ENCODE measurements at places on chromosomes 6 and 20. TPM values are rescaled to one million over a fixed set of nuclear protein-coding genes. Genes with fewer than 3 reads are reported as not detected.

CYP39A1 gene
- total RNA-seq, result 23.3 TPM

GRCh38 chr20:53755733-53756531 lies 162.3 kb upstream of the ZNF217 start:
- DNase-seq, result no peak

DNA sequence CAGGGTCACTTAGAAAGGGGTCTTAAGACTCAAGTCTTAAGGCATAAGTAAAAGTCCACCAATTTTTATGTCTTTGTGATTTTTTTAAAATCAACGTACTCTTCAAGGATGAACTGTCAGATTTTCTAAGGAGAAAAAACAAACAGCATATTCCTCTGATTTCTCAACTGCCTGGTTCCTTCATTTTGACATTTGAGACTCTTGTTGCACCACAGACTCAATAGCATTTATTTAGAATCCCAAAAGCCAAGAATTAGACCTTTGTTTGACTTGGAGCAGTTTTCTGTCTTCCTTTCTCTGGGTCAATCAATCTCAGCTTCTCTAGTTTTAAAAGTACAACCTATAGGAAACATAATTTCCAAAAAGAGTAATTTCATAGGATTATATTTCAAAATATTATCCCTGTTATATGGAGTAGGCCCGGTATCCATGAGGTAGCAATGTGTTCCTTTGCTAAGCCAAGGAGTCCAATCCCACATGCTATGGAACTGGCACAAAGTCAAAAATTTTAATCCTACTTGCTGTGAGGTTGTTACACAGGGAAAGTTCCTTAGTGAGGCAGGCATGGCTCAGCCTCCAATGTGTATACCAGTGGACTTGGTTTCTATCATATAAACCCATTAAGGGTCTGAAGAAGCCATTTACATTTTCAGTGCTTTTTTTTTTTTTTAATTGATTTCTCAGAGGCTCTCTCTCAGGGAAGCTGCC lies 405.7 kb downstream of the KIF16B start:
- no peak for DNase-seq

DNA sequence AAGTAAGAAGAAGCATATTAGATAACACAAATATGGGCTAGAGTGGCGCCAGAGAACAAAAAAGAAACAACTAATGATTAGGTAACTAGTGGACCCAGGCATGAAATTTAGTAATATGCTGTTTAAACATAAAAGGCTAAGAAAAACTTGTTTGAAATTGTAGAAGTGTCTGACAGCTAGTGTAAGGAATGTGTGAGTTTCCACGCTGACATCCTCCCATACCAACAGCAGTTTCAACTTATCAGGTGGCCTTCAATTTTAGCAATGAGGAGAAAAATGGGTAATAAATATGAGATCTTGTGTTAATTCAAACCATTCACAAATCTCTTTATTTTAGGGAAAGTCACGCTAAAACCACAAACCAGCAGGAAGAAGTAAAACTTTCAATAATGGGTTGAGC lies 440.2 kb upstream of the FLRT3 start:
- DNase-seq, result no peak

GRCh38 chr6:151514000-151514730 lies 20.3 kb downstream of the CCDC170 start:
- no peak for DNase-seq

GRCh38 chr6:53795340-53795701 lies 516 bp downstream of the LRRC1 start:
- no peak for DNase-seq

GRCh38 chr6:137729866-137730629 lies 137.0 kb upstream of the TNFAIP3 start:
- DNase-seq, result no peak

DNA sequence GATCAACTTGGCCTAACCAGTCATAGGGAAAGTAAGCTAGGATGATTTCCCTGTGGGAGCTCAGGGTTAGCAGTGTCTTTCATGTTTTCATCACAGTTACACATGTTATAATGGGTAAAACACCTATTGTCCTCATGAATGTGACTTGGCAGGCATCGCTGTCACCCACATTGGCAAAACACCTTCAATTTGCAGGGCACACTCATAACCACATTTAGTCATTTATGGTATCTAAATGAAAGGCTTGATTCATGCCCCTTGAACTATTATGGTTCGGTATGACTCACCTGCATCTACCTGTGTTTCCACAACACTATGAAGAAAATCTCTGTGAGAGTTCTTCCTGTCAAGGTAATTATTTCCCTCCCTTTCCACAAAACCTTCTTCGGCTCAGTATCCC lies 49.2 kb downstream of the FRK start:
- DNase-seq, result no peak

- no peak for DNase-seq
Measured at GRCh38 chr20:51409192-51409880, 133.2 kb downstream of the NFATC2 start.

DCBLD1 gene
- total RNA-seq, result 17.3 TPM

RNF217 gene
- 7.0 TPM for total RNA-seq

PLEKHG1 gene
- total RNA-seq, result 6.3 TPM

GRCh38 chr6:164057876-164058275 lies 643.4 kb downstream of the QKI start:
- DNase-seq, result no peak

GRCh38 chr6:1636971-1637871 lies 27.5 kb downstream of the FOXC1 start:
- DNase-seq, result peak; percentile 53

OPN5 gene
- not detected for total RNA-seq

- no peak for DNase-seq
Measured at GRCh38 chr6:44556046-44556445, 168.5 kb downstream of the CDC5L start.

DNA sequence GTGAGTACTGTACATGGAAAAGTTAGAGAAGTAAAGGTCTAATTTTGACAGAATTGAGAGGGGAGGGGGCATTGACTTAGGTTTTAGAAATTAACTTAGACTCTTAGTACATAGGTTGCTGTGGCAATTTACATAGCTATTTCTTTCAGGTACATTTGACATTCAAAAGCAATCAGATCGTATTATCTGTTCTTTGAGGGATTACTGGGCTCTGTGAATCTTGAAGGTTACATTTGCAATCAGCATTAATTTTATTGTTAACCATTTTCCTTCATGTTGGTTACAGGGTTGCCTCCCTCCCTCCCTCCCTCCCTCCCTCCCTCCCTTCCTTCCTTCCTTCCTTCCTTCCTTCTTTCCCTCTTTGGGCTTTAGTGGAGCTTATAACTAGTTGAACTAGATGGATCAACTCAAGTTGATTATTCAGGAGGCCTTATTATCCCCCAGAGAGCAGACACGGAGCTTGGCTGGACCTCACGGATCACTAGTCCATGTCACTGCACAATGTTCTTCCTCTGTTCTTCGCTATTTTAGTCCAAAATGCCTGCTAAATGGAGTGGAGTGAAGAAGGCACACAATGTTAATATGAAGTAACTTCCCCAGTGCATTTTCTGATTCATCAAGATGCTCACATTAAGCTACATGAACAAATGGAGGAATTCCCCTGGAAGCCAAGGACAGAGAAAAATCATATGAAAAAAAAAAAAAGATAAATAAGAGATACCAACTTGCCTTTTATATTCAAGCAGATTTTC lies 87.8 kb downstream of the PLCB4 start:
- no peak for DNase-seq

DNA sequence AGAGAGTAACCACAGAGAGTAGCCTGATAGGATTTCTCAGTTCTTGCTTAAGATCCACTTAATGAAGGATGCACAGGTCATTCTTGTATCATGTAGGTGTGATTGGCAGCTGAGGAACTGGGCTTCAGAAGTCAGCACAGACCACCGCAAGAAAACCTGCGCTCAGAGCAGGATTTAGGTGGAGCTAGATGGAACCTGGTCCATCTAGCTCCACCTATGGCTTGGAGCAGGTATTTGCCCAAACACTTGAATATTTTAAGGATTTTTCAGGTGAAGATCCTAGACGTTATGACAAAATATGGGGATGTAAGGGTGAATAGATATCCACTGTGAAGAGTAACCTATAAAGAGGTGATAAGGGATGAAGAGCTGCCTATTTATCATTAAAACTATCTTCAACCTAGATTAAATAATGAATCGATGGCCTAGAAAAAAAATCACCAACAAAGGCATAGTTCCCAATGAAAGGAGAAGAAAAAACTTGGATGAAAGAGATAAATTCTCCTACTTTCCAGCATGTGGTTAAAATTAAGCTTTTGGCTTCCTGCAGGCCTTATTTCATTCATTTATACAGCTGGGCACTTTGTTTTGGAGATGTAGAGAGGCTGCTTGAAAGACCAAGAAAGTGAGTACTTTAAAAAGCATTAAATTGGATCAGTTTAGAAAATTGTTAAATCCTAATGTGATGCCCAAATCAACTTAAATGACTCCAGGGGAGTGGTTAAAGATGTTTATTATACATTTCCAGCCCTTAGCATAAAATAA lies 778.4 kb upstream of the GJE1 start:
- DNase-seq, result no peak

DNA sequence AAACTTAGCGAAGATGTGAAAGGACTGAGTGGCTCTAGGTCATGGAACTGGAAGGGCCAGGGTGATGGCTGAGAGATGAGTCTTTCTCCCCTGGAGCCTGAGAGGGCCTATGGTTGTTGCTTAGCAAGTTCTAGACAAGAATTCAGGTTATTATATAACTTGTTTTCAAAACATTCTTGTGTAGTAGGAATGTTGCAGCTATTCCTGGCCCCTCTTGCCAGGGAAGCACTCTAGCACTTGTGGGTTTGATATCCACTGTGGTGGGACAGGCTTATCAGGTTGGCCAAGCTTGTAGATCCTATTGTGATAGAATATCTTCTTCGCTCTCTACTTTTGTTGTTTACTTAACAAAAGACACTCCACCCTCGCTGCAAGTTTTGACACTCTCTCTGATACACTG lies 211.8 kb upstream of the CITED2 start:
- no peak for DNase-seq

- DNase-seq, result no peak
Measured at GRCh38 chr20:59816146-59816738, 117.2 kb downstream of the SYCP2 start.

- no peak for DNase-seq
Measured at GRCh38 chr20:42938441-42939205, 251.1 kb downstream of the PTPRT start.

GRCh38 chr6:19434065-19434464 lies 403.1 kb upstream of the ID4 start:
- DNase-seq, result no peak

- DNase-seq, result no peak
Measured at GRCh38 chr20:57278457-57278856, 12.0 kb upstream of the BMP7 start.

GRCh38 chr6:28794175-28795002 lies 129.4 kb downstream of the TRIM27 start:
- DNase-seq, result peak; percentile 60
